ENCODE measurements at places on chromosomes 4 and X.

DNA sequence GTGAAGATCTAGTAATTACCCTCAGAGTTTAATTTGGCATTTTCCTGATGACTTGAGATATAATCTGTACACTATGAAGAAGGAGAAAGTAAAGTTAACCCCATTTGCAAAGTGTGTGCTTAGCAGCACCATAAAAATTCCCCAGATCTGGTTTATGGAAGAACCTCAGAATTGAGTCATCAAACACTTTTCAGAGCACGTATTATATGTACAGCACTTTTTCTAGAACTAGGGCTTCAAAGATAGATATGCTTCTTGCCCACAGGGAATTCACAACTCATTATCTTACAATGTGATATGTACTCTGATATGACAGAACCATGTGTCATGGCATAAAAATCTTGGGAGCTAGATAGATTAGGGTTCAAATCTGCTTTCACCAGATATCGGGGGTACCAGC lies 150.9 kb downstream of the SLC10A7 start:
- no peak for DNase-seq

DNA sequence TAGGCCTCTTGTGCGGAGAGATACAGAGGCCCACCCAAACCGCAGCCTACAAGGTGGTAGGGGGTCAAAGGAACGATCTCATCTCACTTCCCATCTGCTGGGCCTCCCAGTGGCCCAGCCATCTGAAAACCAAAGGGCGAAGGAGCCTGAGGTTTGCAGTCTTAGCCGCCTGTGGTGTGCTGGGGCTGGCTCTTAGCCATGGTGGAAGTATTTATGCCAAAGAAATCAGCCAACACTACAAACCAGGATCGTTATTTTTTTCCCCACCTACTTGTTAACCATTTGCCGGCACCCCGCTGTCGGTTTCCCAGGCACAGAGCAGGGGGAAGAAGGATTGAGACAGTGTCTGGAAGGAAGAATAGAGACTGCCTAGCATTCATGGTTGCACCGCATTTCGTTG lies 30.9 kb upstream of the CDKL5 start:
- no peak for DNase-seq

DNA sequence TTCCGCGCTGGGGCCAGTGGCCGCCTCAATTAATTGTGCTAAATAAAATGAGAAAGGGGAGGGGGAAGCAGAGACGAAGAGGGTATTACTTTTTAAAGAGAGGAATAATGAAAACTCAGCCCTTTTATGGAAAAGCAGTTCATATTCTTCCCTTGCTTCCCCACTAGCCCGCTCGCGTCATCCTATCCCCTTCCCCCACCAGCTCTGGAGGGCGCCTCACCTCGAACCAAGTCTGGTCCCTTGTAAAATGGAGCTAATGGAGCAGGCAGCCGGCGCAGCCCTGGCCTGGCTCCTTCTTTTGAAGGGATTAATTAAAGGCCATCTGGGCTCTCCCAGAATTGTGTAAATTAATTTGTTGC lies 511 bp upstream of the NKX6-1 start:
- DNase-seq, result no peak

GRCh38 chrX:75522565-75523431 lies at the start of gene ZDHHC15:
Gene ZDHHC15, minus strand, starts transcription at chrX:75523037. Its CDS starts 13 bp downstream, at chrX:75523024.
- DNase-seq, result peak; percentile 62

GRCh38 chr4:147822128-147822527 lies 90.2 kb downstream of the ARHGAP10 start:
- peak; percentile 97 for DNase-seq

GRCh38 chrX:10482261-10482660 lies 138.1 kb downstream of the MID1 start:
- no peak for DNase-seq

DNA sequence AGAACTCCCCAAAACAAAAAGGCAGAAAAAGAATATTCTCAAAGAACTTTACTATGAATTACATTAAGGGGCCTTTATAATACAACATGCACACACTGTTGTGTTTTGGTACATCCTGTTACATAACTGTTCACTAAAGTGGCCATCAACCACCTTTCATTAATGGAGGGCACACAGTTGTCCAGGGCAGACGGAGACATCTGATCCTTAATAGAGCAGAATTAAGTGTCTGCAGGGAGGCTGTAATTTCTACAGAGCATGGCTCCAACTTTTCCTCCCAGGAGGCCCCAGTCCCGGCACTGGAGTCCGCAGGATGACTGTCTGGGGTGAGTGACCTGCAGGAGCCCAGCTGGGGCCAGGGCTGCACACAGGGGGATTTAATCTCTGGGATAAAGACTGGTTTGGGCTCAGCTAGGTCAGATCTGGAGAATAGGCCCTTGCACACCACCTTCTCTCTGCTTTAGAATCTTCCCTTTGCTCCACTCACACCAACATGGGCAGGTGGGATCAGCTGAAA lies 233.4 kb downstream of the MAML3 start:
- DNase-seq, result no peak

- DNase-seq, result peak; percentile 9
Measured at GRCh38 chr4:15385928-15386327, 41.9 kb upstream of the C1QTNF7 start.

DNA sequence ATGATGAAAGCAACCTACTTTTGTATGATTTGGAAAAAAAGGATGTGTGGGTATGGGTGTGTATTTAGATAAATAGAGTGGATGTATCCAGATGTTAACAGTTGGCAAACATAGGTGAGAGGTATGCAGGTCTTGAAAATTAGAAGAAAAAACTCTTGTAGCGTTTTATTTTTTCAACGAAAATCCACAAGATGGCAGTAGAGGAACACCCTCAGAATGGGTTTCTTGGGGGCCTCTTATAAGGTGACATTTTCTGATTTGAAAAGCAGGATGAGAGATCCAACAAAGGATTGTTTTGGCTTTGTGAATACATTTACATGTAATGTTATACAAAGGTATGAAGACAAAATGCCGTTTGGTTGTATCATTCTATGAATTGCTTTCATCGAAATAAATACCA lies 68.3 kb downstream of the FMR1NB start:
- DNase-seq, result no peak

DNA sequence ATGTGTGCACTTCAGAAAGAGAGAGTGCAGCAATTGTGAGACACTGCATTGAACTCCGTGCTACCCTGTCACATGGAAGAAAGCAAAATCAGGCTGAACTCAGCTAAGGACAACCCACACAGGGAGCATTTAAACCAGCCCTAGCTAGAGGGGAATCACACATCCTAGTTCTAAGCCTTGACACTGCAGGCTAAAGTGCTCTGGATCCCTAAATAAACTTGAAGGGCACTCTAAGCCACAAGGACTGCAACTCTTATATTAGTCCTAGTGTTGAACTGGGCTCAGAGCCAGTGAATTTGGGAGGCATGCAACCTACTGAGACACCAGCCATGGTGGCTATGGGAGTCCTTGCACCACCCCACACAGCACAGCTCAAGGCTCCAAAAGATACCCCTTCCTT lies 311.9 kb downstream of the OPHN1 start:
- no peak for DNase-seq

DNA sequence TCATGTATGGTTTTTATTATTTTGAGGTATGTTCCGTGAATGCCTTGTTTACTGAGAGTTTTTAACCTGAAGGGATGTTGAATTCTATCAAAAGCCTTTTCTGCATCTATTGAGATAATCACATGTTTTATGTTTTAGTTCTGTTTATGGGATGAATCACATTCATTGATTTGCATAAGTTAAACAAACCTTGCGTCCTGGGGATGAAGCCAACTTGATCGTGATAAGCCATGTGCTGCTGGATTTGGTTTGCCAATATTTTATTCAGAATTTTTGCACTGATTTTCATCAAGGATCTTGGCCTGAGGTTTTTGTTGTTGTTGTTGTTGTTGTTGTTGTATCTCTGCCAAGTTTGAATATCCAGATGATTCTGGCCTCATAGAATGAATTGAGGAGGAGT lies 43.8 kb downstream of the CDX4 start:
- no peak for DNase-seq

- no peak for DNase-seq
Measured at GRCh38 chr4:138677212-138677611, 338.4 kb upstream of the NOCT start.

- no peak for DNase-seq
Measured at GRCh38 chr4:113564493-113564892, 197.0 kb downstream of the CAMK2D start.

DNA sequence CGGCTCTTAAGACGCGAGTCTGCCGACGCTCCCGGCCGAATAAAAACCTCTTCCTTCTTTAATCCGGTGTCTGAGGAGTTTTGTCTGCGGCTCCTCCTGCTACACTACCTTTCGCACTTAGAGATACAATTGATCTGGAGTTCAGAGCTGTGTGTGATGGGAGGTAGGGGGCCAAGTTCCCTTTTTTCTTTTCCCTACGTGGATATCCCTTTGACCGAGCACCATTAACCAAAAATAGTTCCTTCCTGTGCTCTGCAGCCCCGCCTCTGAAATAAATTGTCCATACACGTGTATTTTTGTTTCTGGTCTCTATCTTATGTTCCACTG lies 555 bp upstream of the PGM2 start:
- no peak for DNase-seq

DNA sequence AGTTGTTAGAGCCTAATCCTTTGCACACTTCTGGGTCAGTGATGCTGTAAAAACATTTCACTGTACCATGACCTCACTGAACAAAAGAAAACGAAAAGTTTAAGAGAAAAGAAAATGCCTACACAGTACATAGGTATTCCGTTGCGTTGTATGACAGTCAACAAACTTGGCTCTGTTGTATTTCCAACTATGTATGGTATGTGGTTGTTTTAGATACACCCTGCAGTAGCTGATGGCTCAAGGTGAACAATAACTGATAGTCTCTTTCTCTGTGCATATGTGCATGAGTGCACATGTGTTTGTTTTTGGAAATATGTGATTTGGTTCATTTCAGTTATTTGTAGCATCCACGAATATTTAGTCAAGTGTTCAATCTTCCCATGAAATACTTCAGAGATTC lies 176.0 kb downstream of the BMPR1B start:
- DNase-seq, result no peak

DNA sequence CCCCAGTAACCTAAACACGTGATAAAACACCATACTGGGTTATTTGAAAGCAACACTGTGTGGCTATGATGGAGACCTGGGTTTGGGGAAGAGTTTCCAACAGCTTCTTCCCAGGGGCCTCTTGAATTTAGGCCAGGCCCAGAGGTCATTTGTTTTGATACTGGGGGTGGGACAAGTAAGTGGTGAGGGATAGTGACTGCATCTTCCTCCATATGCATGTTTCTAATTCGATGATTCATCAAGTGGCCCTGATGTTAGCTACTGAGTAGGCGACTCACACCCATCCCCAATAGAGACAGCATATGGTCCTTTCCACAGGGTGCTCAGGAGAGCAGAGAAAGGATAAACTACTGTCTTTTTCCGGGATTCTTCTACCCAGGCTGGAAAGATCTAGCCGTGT lies 2.7 kb downstream of the NDP start:
- no peak for DNase-seq

- no peak for DNase-seq
Measured at GRCh38 chr4:143668930-143669552, 31.4 kb downstream of the FREM3 start.

DNA sequence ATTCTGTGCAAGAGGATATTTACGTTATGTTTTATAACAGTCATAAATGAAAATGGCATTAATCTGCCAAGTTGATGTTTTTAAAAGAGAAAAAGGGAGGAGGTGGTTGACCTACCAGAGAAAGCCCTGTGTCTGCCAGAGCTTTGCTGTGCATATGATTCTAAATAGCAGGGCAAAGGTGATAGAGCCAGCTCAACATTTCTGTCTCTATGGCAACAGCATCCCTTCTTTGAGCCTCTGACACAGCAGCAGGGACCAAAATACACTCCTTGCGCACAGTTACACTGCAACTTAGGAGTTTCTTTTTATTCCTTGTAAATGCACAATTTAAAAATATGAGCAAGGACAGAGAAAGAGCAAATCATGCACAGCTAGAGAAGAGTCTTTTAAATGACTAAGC lies 133.3 kb upstream of the RAI2 start:
- no peak for DNase-seq

- no peak for DNase-seq
Measured at GRCh38 chr4:183455431-183456195, 11.2 kb downstream of the CDKN2AIP start.

DNA sequence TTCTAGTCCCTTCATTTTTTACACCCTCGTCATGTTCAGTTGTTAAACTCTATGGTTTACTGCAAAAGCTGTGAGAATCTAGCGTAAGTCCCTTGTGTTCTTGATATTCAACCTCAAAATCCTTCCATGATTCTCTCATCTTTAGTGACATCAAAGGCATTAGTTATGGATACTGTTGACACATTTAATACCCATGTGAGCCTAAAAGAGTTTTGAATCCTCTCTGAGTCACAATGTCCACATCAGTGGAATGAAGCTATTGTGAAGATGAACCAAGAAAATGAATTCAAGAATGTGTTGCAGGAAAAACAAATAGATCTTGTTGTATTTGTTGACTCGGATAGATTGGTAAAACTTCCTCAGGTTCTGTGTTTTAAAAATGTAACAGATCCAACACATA lies 394.7 kb upstream of the ATOH1 start:
- no peak for DNase-seq

GRCh38 chrX:69046996-69047490 lies 118.2 kb downstream of the PJA1 start:
- no peak for DNase-seq

- DNase-seq, result no peak
Measured at GRCh38 chrX:135347381-135348016, 38.2 kb downstream of the ETDC start.

DNA sequence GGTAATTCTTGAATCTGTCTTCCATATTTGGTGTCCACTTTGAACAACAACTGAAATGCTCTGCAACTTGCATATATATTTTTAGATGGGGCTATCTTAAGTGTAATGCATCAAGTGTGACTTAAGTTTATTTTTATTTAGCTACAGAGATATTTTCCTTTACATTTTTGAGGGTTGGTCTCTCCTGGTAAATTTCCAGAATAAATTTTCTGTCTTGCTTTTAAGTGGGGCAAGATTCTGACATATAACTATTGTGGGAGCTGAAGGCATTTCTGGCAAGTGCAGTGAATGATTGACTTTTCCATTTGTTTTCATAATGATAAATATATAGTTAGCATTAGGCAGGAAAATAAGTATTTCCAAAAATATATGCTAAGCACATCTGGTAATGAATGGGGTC lies 18.8 kb downstream of the UNC5C start:
- DNase-seq, result no peak

DNA sequence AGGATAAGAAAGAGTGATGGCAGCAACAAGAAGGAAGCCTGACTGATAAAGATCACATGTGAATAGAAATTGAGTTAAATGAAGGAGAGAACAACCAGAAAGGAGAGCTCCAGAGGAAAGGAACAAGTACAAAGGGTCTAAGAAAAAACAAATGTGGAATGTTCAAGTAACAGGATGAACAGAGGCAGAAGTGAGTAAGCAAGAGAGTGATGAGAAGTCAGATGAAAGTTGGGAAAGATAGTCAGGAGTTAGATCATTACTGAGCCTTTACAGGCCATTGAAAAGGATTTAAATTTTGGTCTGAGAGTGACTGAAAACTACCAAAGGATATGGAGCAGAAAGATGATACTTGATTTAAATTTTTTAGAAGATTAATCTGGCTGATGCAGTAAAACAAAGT lies 38.1 kb downstream of the NFXL1 start:
- DNase-seq, result no peak

GRCh38 chrX:69988955-69989394 lies 60.8 kb downstream of the AWAT2 start:
- no peak for DNase-seq

- no peak for DNase-seq
Measured at GRCh38 chrX:123834116-123834515, 25.7 kb upstream of the XIAP start.

GRCh38 chrX:110284159-110284558 lies 33.7 kb downstream of the AMMECR1 start:
- no peak for DNase-seq

Measured in body of pancreas (tissue), 4 donors.